Stimulated activated CD4-positive, alpha-beta T cell treated with anti-CD3 and anti-CD28 coated beads, Interleukin-2, amount 100 ng/mL, for 24 hours (primary cell): ENCODE measurements at places on chromosomes 7 and 10.

DNA sequence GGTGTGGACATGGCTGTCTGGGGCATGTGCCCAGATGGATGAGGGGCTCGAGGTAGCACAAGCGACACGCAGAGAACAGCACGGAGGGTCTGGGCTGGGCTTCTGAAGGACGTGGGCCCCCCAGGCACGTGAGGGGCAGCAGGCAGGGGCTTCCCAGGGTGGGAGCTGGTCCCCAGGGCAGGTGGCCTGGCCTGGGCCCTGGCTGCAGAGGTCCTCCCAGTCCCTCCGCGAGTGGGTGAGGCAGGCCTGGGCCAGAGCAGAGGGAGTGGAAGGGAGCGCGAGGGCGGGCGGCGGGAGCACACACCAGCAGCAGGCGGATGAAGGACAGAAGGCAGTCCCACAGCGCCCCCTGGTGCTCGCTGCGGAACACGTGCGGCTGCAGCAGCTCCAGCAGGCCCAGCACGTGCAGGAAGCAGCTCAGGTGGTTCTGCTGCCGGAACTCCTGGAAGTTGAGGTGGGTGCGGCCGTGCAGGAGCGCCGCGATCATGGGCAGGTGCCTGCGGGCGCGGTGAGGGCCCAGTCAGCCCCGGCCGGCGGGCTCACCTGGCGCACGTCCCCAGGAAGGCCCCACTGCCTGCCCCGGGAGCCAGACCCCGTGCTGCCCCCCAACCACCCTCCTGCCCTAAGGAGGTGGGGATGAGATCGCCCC lies 14.7 kb upstream of the MICALL2 start:
- DNase-seq, result peak; percentile 92

- no peak for DNase-seq
Observed at GRCh38 chr7:101869901-101870290, 52.5 kb downstream of the CUX1 start.

GRCh38 chr10:66625709-66626590 lies 299.9 kb upstream of the LRRTM3 start:
- DNase-seq, result no peak

GRCh38 chr10:69130251-69130650 lies 6.3 kb downstream of the VPS26A start:
- no peak for DNase-seq

DNA sequence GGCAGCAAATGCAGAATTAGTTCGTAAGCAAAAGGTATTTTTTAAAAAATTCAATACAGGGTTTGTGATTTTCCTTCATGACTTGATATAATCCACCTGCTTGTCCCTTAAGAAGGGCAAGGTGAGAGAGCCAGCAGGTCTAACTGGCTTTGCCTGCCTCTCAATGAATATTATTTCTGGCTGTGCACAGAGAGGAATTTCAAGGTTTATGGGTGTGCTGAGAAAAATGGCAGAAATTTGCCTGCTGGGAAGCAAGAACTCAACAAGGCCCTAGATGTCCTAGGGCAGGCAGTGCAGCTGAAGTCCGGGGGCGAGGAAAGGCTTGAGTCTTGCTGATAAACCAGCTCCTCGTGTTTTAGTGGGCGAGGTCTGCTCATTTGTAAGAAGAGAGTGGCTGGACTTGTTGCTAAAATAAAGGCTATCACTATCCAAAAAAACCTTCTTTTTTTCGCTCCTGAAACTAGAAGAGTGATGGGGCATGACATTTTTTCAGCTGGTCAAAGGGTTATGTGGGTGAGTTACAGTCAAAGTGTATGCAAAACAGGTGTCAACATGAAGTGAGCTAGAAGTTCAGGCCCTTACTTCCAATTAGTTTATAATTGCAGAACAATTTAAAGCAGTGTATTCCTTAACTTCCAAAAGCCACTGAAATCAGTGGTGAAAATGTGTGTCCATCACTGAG lies 385.8 kb upstream of the KLF6 start:
- DNase-seq, result no peak

GRCh38 chr10:72248468-72249151 lies 25.1 kb upstream of the DDIT4 start:
- DNase-seq, result peak; percentile 66

GRCh38 chr10:82536668-82537067 lies 661.7 kb downstream of the NRG3 start:
- DNase-seq, result no peak

DNA sequence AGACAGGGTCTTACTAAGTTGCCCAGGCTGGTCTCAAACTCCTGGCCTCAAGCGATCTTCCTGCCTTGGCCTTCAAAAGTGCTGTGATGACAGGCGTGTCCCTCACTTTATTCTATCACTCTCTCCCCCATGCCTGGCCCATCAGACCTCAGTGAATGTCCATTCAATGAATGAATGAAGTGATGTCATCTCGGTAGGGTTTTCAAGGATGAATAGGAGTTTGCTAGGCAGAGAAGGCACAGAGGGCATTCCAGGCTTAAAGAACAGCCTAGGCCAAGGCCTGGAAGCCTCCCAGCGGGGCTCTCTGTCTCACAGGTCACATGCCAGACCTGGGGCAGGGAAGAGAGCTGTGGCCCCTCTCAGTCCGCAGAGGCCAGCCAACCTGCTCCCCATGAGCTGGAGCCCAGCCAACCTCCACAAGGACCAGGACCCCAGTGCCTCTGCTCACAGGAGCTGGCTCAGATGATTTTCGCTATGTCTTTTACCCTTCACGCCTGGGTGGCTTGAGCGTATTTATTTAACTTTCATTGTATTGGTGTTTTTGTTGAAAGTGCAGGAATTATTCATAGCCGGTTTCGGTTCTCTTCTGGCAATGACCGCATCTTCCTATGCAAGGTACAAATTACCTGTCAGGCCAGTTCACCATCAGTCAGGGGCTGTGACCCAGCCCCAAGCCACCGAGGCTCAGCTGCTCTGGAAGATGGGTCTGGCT lies 11.8 kb upstream of the TNRC18 start:
- DNase-seq, result no peak
